ENCODE measurements at places on chromosomes 1 and 21.

DNA sequence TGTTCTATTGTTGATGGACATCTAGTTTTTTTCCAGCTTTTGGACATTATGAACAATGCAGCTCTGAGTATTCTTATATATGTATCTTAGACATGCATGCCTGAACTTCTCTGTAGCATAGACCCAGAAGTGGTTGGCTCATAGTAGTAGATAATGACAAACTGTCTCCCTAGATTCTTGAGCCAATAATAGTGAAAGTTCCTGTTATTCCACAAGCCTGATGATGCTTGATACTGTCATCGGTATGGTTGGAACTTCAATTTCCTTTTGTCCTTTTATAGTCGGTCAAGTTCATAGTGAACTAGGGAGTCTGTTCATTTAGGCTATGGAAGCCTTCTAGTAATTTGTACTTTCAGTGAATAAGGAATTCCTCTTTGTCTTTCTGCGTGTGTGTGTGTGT, 56.8 kb downstream of the MTR start:
- DNase-seq, result no peak

DNA sequence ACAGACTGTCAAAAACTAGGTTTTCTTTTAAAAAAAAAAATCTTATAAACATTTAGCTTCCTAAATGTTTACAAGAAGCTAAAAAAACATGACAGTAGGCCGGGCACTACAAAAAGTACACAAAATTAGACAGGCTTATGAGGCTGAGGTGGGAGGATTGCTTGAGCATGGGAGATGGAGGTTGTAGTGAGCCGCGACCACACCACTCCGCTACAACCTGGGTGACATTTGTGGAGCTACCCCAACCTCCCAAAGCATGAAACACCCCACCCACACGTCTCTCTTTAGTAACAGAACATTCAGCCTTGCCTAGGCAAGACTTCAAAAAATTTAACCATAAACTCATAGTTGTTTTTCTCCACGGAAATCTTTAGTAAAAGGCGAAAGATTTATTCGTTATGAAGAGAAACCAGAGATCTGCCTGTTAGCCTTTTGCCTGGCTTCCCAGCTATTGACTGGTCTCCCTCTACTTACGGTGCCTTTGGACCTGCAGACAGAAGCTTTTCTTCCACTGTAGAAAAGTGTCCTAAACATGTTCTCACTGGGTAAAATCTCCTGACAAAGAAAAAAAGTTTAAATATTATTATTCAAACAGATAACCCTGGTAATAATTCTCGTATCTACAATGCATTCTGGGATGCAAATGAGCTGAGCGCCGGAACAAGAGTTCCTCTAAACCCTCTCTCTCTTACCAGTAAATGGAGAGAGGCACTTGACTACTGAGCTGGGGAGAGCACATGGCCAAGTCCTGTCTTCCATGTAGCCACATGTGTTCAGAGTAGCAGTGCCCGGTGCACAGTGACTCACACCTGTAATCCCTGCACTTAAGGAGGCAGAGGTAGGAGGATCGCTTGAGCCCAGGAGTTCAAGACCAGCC, 9.2 kb downstream of the RNU5D-1 start:
- DNase-seq, result peak; percentile 98

- DNase-seq, result no peak
Measured at GRCh38 chr1:72438270-72438669, 155.9 kb upstream of the NEGR1 start.

- peak; percentile 73 for DNase-seq
Measured at GRCh38 chr1:32247983-32248889, 1.2 kb downstream of the FAM167B start.

GRCh38 chr1:20551161-20551560, 1.2 kb upstream of the FAM43B start:
- no peak for DNase-seq

DNA sequence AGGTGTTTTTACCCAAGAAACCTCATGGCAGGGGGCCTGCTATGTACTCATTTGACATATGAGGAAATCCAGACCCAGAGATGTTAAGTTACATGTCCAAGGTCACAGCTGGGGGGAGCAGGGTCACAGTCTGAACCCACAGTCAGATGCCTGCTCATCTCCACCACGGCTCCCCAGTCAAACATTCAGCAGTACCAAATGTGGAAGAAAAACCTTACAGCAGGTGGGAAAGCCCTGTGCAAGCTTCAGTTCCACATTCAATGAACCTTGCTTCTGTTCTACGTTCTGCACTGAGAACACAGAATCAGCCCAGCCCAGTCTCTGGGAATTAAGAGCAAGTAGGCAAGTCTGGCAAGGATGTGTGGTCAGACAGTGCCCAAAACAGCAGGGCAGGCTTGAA, 35.2 kb downstream of the LRP8 start:
- no peak for DNase-seq

- DNase-seq, result no peak
Measured at GRCh38 chr1:46289976-46290375, 13.4 kb downstream of the LRRC41 start.

DNA sequence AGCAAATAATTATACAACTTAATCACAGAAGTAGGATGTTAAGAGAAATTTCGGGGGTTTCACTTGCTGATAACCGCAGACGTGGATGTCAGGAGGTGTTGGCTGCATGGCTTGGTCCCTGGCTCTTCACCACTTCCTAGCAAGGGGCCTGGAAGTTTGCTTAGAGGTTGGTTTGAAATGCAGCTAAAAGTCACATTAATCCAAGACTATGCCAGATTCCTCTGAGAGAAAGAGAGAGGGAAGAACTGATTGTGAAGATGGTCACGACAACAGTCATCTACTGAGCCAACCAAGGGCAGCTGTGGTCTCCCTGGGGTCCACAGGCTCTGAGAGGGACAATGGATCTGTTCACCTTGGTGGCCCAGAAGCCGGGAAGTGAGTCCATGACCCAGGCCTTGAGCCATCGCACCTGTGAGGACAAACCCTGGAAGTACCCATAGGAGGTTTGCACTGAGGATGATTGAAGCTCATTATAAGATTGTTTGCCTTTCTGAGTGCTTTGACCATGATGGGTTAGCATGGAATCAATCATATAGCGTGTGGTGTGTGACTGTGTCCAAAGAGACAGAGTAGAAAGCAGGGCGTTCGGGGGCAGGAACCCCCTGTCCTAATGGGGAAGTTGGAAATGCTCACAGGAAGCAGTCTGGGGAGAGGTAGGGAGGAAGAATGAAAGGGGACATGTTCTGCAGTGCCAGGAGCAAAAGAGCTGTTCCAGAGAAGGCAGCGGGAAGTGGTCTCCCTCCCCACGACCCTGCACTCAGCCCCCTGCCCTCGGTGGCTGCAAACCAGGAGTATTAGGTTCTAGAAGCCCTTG, 47.1 kb downstream of the UMODL1 start:
- DNase-seq, result no peak

DNA sequence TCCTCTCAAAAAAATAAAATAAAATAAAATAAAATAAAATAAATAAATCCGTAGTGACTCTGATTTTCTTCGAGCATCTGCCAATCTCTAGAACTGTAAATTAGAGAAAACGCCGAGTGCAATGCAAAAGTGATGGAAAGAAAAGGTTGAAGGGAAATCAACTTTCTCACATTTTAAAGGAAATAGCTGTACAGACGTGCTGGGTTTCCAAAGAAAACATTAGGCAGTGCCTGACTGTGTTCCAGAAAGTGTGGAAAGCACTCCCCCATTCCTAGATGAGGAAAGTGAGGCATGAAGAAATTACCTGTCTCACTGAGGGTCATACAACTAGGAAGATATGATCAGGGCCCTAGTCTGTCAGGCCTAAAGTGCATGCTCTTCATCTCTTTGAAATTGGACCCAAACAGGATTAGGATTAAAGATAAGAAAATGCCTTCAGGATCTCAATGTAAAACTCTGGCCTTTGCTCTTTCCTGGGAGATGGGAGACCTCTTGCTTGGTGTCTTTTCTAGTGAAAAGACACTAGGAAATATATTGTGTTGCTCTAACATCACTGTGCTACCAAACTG, 1.8 kb upstream of the PTPN14 start:
- DNase-seq, result no peak

DNA sequence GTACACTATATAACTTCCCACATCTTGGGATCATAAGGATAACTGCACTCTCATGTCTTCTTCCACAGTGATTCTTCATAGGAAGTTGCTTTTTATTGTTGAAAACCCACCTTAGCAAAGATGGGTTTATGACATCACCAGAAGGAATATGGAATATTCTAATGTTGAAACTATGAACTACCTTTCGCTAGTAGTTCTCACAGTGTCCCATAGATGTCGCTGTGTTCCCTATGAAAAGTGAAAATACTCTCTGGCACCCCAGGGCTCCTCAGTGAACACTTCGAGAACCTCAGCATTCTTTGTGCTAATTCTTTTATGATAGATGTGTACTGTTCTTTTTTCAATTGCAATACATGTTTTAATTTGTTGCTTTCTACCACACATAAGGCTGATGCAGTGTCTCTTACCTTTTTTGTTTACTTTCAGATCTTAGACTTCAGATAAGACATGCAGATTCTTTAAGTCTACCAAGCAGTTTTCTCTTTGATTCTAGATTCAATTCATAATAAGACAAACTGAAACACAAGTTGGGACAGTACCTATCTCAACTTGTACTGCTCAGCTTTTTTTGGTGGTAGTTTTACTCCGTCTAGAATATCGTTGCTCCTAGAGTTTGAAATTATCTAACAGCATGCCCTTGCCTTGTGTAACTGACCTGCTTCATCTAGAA, 90.8 kb downstream of the GTF2B start:
- DNase-seq, result peak; percentile 69

GRCh38 chr1:70038025-70038424, 167.4 kb downstream of the LRRC40 start:
- no peak for DNase-seq

- no peak for DNase-seq
Measured at GRCh38 chr1:161702250-161702649, 4.8 kb upstream of the FCRLA start.

GRCh38 chr21:42081138-42081537, 10.0 kb downstream of the UMODL1 start:
- no peak for DNase-seq

GRCh38 chr1:14976256-14976655, 177.3 kb upstream of the TMEM51 start:
- no peak for DNase-seq

- no peak for DNase-seq
Measured at GRCh38 chr1:248000169-248000568, 13.3 kb upstream of the OR2L5 start.

GRCh38 chr1:114554577-114554976, 26.8 kb downstream of the BCAS2 start:
- DNase-seq, result no peak

DNA sequence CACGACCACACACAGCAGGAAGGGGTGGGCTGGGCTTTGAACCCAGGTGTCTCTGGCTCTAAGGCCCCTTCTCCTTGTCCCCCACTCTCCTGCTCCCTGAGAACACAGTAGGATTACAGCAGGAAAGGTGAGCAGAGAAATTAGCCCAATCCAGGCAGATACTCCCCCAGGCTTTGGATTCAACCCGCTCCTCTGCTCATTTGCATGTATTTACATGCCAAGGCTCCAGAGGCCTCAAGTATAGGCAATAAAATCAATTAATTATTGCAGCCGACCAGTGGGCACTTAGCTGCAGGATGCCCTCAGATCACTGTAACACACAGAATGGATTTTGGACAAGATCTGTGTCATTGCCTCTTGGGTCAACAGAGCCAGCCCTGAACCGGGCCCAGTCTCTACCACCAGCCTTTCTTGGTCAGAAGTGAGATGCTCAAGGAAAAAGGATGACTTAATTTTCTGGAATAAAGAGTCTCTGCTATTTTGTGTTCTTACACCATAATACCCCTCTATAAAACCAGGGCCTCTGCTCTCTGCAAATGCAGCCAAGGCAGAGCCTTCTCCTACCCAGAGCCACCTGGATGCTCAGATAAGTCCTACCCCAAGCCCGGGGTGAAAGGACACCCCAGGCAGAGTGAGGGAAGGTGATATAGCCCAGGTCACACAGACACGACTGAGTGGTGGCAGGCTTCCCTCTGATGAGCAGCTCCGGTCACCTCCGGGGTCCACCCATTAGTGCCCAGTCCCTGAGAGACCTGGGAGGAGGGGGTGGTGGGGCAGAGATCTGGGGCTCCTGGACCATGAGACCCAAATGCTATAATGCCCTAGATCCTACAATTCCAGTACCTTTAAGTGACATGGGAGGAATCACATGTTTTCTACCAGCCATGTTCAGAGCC, 28.9 kb downstream of the MATN1 start:
- no peak for DNase-seq

GRCh38 chr1:230281556-230281955, 144.6 kb downstream of the PGBD5 start:
- peak; percentile 71 for DNase-seq

DNA sequence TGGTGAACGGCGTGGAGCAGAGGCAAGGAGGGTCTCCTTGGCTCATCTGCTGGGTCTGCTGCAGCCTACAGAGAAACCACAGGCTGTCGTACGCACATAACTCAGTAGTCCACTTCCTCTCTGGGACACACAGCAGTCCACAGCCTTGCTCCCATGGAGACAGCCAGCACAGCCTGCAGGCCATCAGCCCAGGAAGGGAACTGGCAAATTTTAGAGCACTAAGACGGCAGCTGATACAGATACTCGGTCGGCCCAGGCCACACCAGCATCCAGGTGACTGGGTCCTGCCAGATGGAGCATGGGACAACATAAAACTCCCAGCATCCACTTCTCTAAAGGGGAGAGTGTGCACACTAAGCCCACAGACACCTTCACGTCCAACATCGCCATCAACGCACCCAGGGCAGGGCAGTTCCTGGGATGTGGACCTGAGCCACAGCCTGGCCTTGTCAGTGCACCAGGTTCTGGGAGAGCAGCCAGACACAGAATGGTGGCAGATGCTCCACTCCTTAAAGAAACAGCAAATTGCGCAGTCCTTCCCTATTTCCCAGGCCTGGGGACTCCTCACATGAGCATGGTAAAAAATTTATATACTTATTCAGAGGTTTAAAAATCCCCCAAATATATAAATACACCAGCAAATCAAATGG, 247.1 kb upstream of the RAB4A start:
- no peak for DNase-seq

DNA sequence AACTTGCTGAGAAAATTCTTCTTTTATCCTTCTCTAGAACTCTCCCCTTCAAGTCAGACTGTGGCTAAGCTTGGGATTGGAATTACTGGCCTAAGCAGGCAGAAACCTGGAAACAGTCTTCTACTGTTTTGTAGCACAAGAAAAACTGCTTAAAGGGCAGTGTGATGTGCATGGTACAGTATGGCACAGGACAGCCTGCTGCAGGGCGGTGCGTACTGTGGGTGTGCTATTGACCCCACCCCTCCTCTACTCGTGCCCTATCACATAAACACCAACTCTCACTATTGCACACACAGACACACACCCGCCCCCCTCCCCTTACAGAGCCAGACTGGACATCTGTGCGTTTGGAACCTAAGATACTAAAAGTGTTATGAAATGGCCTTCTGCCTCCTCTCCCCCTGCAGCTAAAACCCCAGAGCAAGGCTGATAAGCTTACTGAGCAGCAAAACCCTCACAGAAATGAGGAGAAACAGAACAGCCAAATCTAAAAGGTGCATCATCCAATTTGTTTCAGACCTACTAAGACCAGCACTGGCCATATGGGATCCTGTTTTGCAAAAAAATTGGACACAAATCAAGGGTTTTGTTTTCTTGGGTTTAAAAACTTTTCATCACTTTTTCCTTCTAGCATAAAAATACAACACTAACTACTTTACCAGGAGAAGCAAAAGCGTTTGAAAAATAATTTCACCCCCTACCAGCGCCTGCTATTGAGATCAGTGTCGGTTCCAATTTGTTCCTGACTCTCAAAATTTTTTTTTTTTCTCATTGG, 355.8 kb upstream of the LYPLAL1 start:
- no peak for DNase-seq

- DNase-seq, result peak; percentile 55
Measured at GRCh38 chr1:193070386-193070753, 11.0 kb downstream of the RO60 start.

- DNase-seq, result no peak
Measured at GRCh38 chr1:29708796-29709703, 472.7 kb downstream of the PTPRU start.

GRCh38 chr1:170303034-170303433, 157.3 kb downstream of the NTMT2 start:
- DNase-seq, result no peak

All from hematopoietic multipotent progenitor cell treated with erythropoietin and hydrocortisone succinate and interleukin-3 and kit ligand, for 8 days (in vitro differentiated cells).